Frontal cortex (tissue), 4 donors: ENCODE measurements at places on chromosomes 6 and 20. TPM values are rescaled to one million over a fixed set of nuclear protein-coding genes. Genes with fewer than 3 reads are reported as not detected.

The ANKRD66 gene
- total RNA-seq: not detected

The SIRT5 gene
- total RNA-seq: 25.3 TPM

The HNF4A gene
- not detected for total RNA-seq

The KCNK15 gene
- not detected for total RNA-seq

The ZBTB46 gene
- total RNA-seq: 22.4 TPM

The DZANK1 gene
- total RNA-seq: 5.3 TPM

The PLCB4 gene
- total RNA-seq: 11.8 TPM

The SNAP91 gene
- 108 TPM for total RNA-seq

The SLC22A2 gene
- total RNA-seq: 0.82 TPM

The MAP3K7 gene
- total RNA-seq: 38.7 TPM

The PRICKLE4 gene
- 0.41 TPM for total RNA-seq

The RAET1E gene
- total RNA-seq: not detected

The GTPBP2 gene
- total RNA-seq: 32.6 TPM

The NRSN1 gene
- total RNA-seq: 22.0 TPM

The PPDPF gene
- 17.1 TPM for total RNA-seq

The MYH7B gene
- total RNA-seq: not detected

The CFAP61 gene
- total RNA-seq: 2.0 TPM

The CLDN20 gene
- not detected for total RNA-seq

The C6orf141 gene
- total RNA-seq: 4.9 TPM

The GMPR gene
- total RNA-seq: 2.4 TPM

The F13A1 gene
- 13.5 TPM for total RNA-seq

The GRIK2 gene
- 130 TPM for total RNA-seq

The IMPG1 gene
- total RNA-seq: not detected

The PLCB1 gene
- 48.9 TPM for total RNA-seq

The TRERF1 gene
- 2.9 TPM for total RNA-seq

The DACT2 gene
- total RNA-seq: 2.9 TPM

The E2F3 gene
- 4.1 TPM for total RNA-seq

The NOTCH4 gene
- 5.3 TPM for total RNA-seq

The HEY2 gene
- total RNA-seq: 1.2 TPM

The RGS17 gene
- 112 TPM for total RNA-seq

The SLC17A1 gene
- not detected for total RNA-seq

The LZTS3 gene
- 13.9 TPM for total RNA-seq

The SGK2 gene
- total RNA-seq: 0.41 TPM

The OLIG3 gene
- not detected for total RNA-seq

The RPL10A gene
- 1,604 TPM for total RNA-seq

The SENP6 gene
- 307 TPM for total RNA-seq

The POM121L2 gene
- total RNA-seq: not detected

The NDUFAF5 gene
- total RNA-seq: 33.4 TPM

The BNIP5 gene
- total RNA-seq: under 0.01 TPM

The HLA-DQB2 gene
- total RNA-seq: not detected

The RSPH3 gene
- total RNA-seq: 6.9 TPM

The ARID1B gene
- total RNA-seq: 59.9 TPM

The ATP6V1G2 gene
- total RNA-seq: 54.6 TPM

The HLA-DOA gene
- total RNA-seq: 0.82 TPM

The SOBP gene
- 42.4 TPM for total RNA-seq

The OR2J3 gene
- not detected for total RNA-seq

The B3GAT2 gene
- total RNA-seq: 18.8 TPM

The PKHD1 gene
- not detected for total RNA-seq

The EFCAB8 gene
- total RNA-seq: not detected

The ITPA gene
- 47.3 TPM for total RNA-seq

The PRDM1 gene
- 1.6 TPM for total RNA-seq

The ENPP4 gene
- 37.1 TPM for total RNA-seq

The DLK2 gene
- 8.6 TPM for total RNA-seq

The CARMIL1 gene
- 32.6 TPM for total RNA-seq

The RRBP1 gene
- total RNA-seq: 6.1 TPM

The PNPLA1 gene
- total RNA-seq: not detected
